ENCODE measurements at places on chromosomes 7 and 10.

DNA sequence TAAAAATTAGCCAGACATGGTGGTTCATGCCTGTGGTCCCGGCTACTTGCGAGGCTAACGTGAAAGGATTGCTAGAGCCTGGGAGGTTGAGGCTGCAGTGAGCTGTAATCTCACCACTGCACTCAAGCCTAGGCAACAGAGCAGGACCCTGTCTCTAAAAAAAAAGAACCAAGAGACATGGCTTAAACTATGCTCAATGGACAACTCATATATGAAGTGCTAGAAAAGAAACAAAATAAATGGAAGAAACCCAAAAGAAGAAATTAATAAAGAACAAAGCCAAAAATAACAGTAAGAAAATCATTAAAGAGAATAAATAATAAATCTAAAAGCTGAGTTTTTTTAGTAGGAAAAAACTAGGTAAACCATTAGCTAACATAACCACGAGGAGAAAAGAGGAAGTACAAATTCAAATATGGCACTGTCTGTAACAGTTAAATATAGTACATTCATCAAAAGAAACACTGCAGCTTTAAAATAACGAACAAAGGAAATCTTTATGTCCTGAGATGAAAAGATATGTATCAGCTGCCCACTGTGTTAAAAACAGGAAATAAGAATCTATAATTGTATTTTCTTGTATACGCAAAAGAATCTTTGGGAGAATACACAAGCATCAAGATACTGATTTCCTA, 48.7 kb downstream of the UPF2 start:
- no peak for DNase-seq

DNA sequence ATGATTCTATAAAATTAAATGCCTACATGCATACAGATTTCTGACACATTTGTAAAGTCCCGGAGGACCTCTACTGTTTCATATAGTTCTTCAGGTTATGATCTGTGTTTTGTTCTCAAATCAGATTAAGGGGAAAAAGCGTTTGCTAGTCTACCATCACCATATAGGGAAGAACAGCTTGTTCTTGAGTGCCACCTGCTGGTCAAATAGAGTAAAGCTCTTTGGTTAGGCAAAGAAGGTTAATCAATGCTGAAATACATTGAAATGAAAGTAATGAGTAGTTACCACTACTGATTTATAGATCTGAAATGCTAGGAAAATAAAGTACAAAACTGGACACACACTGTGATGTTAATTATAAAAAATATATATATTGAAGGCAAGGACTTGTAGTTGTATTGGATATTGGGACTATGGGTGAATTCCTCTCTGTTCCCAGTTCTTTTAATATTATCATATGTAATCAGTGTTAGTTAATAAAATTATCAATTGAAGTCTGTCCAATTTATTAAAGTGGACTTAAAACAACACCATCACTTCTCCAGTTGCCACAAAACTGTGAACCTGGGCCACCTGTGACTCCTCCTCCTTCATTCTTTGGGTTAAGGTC, 72.6 kb upstream of the PDLIM1 start:
- peak; percentile 78 for DNase-seq

GRCh38 chr10:95818668-95819067, 62.7 kb downstream of the ENTPD1 start:
- peak; percentile 63 for DNase-seq

DNA sequence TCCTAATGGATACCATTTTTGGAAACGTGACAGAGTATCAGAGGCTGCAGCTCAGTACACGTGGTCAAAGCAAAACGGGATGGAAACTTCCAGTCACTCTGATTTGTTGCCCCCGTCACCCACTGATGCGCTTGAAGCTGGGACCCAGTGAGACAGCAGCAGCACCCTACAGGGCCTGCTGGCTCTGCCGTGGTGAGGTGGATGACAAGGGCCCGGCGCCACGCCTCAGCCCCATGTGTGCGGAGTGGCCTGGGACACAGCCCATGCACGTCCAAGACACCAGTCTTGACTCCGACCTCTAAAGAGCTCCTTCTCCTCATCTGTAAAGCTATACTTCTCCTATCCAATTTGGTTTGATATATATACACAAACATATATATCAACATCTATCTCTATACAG, 39.0 kb downstream of the CLEC2L start:
- no peak for DNase-seq

DNA sequence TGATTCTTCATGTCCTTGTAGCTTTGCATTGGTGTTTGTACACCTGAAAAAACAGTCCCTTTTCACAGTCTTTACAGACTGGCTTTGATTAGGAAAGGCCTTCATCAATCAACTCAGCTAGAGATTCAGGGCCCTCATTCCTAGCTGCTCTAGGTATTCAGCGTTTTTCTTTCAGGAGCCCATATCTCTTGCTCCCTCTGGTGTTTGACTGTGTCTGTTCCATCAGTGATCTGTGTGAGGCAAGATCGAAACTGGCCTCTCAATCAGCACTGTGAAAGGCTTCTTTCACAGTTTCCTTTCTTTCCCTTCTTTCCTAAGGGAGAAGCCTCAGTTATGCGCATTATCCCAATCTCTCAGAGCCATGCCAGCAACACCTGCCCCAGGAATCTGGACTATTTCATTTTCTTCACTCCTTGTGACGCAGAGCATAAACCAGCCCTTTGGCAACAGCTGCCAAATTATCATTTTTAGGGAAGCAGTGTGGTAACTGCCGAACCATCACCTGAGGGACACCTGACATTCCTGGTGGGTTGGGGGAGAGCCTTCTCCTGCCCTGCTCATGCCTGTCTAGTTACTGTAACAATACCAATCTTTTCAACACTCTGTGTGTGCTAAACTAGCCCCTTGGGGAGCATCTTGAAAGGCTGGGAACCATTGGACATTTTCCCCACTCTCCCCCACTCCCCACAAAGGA, 75.7 kb upstream of the CCDC71L start:
- DNase-seq, result peak; percentile 82

DNA sequence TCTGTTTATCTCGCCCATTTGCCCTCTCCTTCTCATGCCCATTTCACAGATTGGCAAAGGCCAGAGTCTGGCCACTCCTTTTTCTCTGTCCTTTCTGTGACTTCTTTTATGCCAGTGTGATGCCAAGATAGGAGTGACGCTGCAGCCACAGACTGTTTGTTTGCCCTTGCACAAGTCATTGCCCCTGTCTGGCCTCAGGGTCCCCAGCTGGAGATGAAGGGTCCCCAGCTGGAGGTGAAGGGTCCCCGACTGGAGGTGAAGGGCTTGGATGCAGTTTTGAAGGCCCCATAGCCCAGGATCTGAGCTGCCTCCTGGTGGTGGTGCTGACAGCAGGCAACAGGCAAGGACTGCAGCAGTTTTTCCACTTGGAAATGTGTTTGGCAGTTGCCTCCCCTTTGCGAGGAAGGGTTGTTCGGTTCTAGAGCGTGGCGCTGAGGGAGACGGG, 50.8 kb upstream of the SLC29A3 start:
- DNase-seq, result peak; percentile 60
